Gastrocnemius medialis (tissue), 4 donors: ENCODE measurements at places on chromosomes 3 and 15.

DNA sequence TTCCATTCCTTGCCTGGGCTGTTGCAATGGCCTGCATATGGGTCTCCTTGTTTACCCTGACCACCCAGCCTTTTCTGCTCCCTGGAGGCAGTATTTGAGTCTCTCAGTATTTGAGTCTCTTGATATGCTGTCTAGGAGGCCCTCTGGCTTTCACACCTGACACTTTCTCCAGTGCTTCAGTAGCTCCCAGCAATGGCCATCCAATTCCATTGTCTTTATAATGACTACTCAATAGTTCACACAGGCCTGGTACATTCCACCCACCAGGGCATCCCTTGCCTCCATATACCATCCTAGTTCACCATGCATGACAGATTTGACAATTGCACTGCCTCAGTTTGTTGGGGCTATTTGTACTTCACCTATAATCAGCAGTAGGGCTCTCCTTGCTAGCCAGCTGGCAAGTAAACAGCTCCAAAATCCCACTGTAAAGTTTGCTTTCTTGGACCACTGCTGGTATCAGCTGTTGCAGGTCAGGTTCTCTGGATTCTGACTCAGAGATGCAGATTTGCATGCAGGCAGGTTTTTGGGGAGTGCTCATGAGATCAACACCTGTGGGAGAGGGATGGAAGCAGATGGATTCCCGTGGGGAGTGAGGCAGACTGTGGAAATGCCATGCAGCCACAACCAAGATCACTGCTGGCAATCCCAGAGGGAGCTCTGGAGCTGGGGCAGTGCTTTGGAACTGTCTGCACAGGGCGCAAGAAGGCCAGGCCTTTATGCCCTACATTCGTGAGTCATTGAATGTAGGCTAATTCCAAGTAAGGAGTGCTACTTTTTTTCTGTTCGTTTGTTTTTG is 19.1 kb upstream of the XIRP1 start:
- no peak for DNase-seq

- peak; percentile 81 for DNase-seq
These were observed 8.6 kb downstream of the KLHL25 start for GRCh38 chr15:85785887-85786780.

GRCh38 chr15:63013052-63013808 is 29.3 kb upstream of the TPM1 start:
- DNase-seq = no peak

GRCh38 chr3:70085613-70086012 is 86.1 kb downstream of the SAMMSON start:
- no peak for DNase-seq

DNA sequence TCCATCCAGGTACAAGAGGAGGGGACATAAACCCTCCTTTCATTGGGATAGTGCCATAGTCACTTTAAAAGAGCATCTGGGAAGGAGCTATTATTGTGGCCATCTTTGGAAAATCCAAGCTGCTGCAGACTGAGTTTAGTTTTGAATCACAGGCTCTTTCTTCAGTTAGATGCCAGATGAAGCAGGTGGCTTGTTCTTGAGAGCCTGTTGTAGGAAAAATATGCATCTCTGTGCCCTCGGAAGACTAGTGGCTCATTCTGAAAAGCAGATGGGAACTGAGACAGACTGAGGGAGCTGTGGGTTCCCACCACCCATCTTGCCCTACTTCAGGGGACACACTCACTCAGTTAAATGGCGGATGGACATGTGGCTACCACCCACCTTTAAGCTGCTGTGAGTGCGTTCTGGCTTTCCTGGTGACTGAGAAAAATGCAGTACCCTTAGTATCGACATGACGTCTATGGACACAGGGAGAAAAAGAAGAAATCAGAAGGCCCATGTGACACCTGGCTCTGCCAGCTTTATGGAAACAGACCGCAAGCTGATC is 50.2 kb downstream of the RARB start:
- DNase-seq = no peak

DNA sequence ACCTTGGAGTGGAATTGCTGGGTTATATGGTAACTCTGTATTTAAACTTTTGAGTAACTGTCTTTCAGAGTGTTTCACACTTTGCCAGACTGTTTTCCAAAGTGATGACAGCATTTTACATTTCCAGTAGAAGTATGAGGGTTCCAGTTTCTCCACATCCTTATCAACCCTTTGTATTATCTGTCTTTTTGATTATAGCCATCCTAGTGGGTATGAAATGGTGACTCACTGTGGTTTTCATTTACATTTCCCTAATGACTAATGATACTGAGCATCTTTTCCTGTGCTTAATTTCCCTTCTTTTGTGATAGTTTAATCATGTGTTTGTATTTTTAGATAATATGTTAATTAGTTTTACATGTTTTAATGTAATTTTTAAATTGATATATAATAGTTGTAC is 138.1 kb upstream of the DAZL start:
- no peak for DNase-seq

DNA sequence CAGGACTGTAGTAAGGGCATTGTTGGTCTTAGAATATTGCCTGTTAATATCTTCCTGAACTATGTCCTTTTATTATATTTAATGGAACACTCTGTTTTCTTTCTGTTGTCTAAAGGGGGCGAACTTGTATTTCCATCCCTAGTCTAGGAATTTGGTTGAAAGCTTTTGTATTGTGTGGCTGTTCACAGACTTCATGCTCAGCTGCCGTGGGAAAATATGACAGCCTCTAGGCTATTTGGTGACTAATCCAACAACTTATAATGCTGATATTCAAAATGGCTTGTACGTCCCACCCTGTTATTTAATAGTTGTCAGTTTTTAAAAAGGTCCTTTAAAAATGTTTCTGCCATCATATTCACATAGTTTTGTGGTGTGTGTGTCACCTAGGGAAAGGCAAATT is 202.6 kb downstream of the KLHL25 start:
- DNase-seq = no peak

GRCh38 chr3:45269952-45270351 is 43.9 kb upstream of the TMEM158 start:
- DNase-seq = no peak
